GM20000 (cell line): ENCODE measurements at places on chromosomes 1 and 21.

- no peak for DNase-seq
These were observed 26.9 kb downstream of the IGSF21 start for GRCh38 chr1:18134324-18135046.

DNA sequence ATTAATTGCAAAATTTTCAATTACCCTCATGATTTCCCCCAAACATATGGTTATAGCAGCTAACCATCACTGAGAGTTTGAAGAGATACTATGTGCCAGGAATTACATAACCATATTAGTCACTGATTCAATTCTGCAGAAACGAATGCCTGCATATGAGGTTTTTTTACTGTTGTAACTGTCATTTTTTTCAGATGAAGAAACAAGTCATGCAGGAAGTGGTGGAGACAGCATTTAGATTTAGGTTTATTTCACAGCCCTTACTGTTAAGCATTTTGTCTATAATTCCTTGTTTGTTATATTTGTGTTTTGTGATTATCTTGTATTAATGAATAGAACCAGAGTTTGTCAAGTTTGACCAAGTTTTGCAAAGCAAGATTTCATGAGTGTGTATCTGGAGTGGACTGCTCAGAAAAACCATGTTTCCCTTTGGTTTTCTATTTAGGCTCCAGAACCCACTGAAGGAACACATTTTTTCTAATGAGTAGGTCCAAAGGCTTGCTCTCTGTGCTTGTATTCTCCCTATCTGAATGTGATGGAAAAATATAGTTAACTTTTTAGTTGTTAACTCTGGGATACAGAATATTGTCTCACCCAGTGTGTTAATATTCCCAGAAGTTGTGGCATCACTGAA lies 308.5 kb upstream of the ADAMTS5 start:
- no peak for DNase-seq

DNA sequence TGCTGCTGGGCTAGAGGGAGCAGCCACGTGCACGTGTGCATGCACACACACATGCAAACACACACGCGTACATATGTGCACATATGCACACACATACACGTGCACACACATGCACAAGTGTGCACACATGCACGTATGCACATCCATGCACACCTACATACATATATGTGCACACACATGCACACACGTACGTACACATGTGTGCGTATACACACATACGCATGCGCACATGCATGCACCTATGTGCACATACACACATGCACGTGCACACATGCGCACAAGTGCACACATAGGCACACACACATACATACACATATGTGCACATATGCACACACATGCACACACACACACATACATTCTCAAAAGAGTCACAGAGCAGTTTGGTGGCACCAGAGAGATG lies 85.9 kb upstream of the SLC25A33 start:
- no peak for DNase-seq

- no peak for DNase-seq
These were observed 504.6 kb upstream of the NR5A2 start for GRCh38 chr1:199522936-199523335.
